Amniotic epithelial cell (primary cell): ENCODE measurements at places on chromosomes 6 and 20.

- peak; percentile 87 for DNase-seq
These were observed 62.9 kb downstream of the SCAND1 start for GRCh38 chr20:35891375-35891774.

GRCh38 chr20:51959066-51959542, 156.8 kb upstream of the SALL4 start:
- peak; percentile 38 for DNase-seq

DNA sequence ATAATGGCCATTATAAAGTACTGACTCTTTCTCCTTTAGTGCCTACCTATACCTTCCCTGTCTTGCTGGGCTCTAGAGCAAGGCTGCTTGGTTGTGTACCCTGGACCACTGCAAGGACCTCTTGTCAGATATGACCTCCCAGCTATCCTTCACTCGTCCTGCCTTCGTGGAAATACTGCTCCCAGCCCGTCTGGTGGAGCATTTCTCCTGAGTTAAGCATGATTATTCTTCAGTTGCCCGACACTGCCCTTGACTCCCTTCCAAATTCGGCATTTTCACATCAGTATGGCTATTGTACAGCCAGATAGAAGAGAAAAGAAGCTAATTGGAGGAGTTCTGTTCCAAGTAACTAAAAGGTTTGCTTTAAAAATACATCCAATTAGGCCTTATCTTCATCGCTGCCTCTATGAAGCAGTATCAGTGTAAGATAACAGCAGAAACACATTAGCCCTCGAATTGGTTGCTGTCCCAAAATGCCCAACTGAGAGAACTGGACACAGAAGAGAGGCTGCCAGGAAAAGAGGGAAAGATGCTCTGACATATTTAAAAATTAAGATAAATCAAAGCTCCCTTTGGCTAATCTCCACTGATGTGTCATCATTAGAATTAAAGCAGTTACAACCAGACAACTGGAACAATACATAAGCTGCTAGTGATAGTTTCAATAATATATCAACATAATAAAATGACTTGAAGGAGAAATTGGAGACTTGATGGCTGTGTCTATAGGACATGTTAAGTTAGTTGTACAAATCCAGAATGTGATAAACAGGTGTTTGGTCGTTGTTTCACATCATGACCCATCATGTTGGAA, 54.4 kb downstream of the OPRM1 start:
- DNase-seq, result no peak

DNA sequence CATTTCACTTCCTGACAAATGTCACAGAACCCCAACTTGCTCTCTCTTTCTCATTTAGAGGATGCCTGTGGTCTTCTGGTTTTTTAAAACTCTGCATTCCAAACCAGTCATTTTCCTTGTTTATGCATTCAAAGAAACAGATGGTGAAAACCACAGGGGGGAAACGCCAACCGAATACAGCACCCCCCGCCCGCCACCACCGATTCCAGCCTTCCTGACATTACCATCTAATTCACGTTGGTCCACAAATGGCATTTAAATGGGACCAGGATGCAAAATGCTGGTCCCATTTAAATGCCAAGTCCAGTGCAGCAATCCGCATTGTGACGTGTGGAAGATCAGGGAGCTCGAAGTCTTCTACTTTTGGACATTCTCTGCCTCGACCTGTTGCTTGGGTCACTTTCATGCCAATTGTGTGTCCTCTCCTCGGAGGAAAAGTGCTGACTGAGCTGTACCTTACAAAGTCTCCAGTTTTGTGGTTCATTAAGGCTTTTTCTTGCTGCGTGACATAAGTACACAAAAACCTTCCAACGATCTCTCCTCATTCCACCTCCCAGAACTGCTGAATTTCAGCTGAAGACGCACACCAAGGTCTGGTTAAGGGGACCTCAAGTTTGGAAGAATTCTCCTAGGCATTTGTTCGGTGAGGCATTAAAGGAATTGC, 35.8 kb downstream of the NEDD9 start:
- peak; percentile 80 for DNase-seq

- no peak for DNase-seq
These were observed 506.2 kb upstream of the SLC35B3 start for GRCh38 chr6:8941577-8941976.

- DNase-seq, result peak; percentile 97
These were observed 891.3 kb downstream of the EYS start for GRCh38 chr6:64815718-64816117.

DNA sequence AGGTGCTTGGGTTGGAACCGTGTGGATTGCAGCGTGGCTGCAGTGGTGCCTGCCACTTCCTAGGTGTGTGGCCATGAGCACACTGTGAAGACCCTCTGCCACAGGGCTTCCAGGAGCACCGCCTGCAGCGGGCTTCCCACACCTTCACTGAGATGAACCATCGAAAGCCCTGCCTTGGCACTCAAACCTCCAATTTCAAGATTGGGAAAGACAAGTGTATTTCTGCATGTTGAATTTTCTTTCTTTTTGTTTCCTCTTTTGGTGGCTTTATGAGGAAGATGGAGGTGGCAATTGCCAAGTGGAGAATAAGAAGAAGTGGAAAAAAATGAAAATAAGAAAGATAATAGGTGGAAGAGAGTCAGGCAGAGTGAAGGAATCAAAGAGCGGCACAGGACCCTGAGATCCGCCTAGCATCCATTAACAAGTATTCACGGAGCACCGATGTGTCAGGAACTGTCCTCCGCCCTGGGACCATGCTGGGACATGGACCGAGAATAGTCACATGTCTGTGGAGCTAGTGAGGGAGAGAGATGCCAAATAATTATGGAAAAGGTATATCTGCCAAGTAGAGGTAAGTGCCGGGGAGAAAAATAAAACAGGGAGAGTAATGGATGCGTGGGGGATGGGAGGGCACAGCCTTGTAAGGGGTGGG, 159.9 kb downstream of the BCAS1 start:
- no peak for DNase-seq

- no peak for DNase-seq
These were observed 2.6 kb downstream of the DSE start for GRCh38 chr6:116373300-116373699.

DNA sequence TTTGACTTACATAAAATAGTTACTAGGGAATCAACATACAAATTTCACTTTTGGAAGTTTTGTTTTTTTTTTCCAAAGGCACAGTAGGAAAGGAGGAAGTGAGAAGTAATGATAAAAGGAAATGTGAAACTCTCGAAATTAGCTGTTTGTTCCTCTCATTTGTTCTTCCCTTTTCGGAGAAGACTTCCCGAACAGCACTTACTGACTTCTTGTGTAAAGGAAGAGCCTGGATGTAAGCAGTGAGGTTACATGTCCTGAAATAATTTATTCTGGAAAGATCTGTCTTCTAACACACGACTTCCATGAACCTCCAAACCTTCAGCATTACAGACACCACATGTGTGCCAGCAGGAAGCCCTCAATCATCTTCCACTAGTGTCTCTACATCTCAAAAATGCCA, 59.1 kb downstream of the KIF16B start:
- DNase-seq, result no peak

- no peak for DNase-seq
These were observed 494.9 kb downstream of the KIF16B start for GRCh38 chr20:16078172-16078898.

- DNase-seq, result peak; percentile 64
These were observed at the start of gene SH3BGRL2 for GRCh38 chr6:79630883-79631692. Gene SH3BGRL2 (plus strand): TSS chr6:79631329. CDS start chr6:79631462, 133 bp downstream.

DNA sequence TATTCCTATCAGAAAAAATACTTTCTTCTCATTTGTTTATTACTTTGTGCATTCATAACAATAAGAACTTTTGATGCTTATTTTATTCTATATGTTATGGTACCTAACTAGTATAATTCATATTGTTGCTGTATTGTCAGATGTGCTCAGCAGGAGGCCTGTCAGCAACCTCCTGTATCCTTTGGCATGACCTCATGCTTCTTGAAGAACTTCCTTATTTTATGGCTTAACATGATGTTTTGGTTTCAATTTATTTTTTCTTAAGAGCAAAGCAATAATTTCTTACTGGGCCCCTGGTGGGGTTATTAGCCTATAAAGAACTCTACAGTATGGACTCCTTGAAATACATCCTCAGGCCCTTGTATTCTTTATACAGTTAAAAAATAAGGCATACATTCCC, 17.3 kb downstream of the GGTLC1 start:
- no peak for DNase-seq

DNA sequence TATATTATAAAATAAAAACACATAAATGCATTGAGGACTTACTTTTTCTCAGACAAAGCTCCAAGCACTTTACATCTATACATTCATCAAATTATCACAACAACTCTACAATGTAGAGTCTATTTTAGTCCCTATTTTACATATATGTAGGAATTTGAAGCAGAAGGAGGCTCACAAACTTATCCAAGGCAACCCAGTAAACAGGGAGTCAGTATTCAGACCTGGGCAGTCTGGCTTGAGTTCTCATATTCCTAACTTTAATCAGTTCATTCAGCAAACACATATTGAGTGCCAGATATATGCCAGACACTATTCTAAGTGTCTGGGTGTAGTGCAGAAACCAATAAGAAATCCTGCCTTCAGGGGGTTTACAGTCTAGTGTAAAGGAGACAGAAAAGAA, 129.2 kb downstream of the C6orf58 start:
- no peak for DNase-seq

GRCh38 chr6:32941214-32941768, 463 bp upstream of the HLA-DMB start:
- DNase-seq, result no peak

- DNase-seq, result peak; percentile 73
These were observed 59.3 kb downstream of the TBC1D7 start for GRCh38 chr6:13268913-13269518.

DNA sequence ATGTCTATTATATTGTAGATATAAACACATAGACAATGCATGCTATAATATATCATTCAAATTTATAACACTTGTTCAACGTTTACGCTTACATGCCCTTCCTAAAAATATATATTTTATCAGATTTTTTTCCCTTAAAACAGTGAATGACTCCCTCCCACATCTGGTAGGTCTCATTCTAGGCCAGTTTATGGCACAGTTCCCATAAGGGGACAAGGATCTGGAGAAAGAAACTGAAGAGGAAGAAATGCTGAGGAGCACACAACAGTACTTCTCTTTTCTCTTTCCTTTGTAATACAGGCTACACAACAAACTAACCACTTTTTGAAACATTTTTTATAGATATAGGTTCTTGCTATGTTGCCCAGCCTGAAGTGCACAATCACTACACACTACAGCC, 48.6 kb upstream of the RCAN2 start:
- no peak for DNase-seq
